Left forelimb (tissue), 1 donor: ENCODE measurements at places on chromosomes 1 and 21.

- no peak for DNase-seq
Observed at GRCh38 chr1:172719694-172720138, 60.8 kb downstream of the FASLG start.

DNA sequence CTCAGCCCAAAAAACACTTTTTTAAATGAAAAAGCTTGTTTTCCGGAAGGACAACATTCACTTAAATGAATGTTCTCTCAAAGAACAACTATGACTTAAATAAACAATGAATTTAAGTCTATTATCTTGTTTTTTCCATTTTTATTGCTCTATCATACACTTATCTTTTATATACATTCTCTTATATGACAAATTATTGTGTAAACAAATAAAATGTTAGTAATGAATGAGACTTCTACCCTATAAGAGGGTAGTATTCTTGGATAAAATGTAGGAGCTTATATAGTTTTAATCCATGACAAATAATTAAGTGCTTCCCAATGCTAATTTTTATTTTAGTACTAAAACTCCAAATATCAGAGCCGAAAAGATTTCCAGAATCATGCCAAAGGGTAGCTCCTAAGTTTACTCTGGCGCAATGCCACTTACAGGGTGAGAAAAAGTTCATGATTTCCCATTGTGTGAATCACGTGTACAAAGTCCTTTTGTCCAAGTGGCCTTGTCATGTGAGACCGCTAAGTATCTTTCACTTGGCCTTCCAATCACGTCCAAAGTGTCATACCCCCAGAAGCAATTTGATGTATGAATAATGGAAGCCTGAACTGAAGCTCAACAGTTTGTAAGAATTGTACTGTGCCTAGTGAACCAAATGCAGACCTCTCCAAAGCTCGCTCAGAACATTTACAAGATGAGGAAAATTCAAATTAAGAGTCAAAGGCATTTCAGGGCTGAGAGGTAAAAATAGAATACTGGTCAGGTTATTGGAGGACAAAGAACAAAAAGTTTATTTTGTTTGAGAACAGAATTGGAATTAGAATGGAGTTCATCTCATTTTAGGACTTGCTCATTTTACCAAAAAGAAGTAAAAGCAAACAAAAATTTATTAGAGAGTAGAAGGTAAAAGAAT lies 56.6 kb upstream of the C1orf21 start:
- no peak for DNase-seq

- DNase-seq = no peak
Observed at GRCh38 chr1:36224537-36225282, 467 bp downstream of the THRAP3 start.

GRCh38 chr1:21624571-21625389 lies 44.4 kb downstream of the RAP1GAP start:
- no peak for DNase-seq

DNA sequence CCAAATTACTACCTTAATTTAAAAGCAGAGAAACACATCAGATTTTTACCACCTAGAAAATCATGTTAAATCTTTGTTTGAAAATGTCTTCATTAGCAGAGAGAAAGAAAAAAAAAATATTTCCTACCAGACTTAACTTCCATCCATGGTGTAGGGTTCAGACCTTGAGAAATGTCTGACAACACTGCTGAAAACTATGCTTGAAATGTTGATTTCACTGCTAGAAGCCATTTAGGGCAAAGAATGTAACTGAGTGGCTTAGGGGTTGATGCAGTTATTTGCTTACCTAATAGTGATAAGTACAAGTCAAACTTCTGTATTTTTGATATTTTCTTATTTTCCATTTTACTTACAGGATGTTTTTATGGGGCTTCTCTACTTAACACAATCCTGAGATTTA lies 495.6 kb upstream of the NEGR1 start:
- DNase-seq = no peak

- DNase-seq = peak; percentile 46
Observed at GRCh38 chr1:159957824-159958268, 3.8 kb upstream of the SLAMF9 start.

DNA sequence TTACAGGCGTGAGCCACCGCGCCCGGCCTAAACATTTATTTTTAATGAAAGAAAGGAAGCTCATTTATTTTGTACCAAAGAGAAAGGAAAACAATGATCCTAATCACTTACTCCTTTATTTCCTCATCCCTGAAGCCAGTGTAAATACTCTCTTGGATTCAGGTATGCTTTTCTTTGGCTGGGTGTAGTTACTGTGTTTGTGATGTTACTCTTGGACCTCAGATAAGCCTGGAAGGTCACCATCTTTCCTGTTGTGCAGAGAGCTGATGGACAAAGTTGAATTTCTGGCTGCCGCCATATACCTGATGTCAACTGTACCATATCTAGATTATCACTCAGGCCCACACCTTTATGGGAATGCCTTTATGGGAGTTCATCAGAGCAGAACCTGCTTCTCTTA lies 35.4 kb upstream of the FOXE3 start:
- no peak for DNase-seq

GRCh38 chr1:6207921-6208320 lies 2.0 kb downstream of the RNF207 start:
- DNase-seq = no peak

DNA sequence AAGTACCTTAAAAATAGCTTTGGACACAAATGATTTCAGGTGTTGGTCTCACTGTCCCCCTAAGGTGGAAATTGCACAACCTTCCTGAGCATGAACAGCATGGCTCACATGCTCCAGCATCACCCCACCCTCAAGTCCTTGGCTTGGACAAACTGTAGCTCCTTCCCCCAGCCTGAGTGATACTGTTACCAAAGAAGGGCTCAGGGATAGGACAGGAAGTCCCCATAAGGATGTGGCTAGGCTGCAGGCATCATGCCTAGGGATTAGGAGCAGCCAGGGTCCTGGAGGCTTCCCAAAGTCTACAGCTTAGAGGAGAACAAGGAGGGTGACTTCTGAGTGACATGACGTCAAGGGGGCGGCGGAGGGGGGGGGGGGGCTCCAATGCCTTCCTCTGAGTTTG lies 10.1 kb downstream of the FAM78B start:
- DNase-seq = no peak

- no peak for DNase-seq
Observed at GRCh38 chr1:226149806-226150205, 36.7 kb downstream of the ACBD3 start.

GRCh38 chr1:31834501-31834900 lies 18.7 kb upstream of the SPOCD1 start:
- no peak for DNase-seq

DNA sequence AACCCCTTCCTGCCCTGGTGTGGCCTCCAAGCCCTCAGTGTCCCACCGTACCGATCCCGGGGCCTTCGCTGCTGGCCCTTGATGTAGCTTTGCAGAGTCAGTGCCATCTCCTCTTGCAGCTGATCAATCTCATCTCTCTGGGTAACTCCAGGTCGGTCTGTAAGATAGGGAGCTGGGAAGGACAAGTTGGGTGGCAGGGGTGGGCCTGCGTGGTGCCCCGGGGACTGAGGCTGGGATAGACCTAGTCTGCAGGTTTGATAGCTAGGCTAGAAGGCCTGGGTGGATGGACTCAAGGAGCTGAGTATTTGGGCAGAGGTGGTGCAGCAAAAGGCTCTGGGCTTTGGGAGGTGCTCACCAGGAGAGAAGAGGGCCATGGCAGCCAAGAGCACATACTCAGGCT lies 4.9 kb downstream of the TOMM40L start:
- DNase-seq = no peak
